ENCODE measurements at places on chromosomes 16 and 17. TPM values are rescaled to one million over a fixed set of nuclear protein-coding genes. Genes with fewer than 3 reads are reported as not detected.

Gene CDH13
- total RNA-seq = 115 TPM

Gene SUMO2
- total RNA-seq = 148 TPM

Gene NRN1L
- total RNA-seq = not detected

Gene SAMD14
- total RNA-seq = 2.2 TPM

Gene MYCBPAP
- total RNA-seq = 4.1 TPM

All from smooth muscle cell of the coronary artery (primary cell).